Urinary bladder (tissue), 4 donors: ENCODE measurements at places on chromosomes 3 and 15. TPM values are rescaled to one million over a fixed set of nuclear protein-coding genes. Genes with fewer than 3 reads are reported as not detected.

The TUSC7 gene
- total RNA-seq = not detected

The IQCH gene
- 4.8 TPM for total RNA-seq

The SEMA3F gene
- total RNA-seq = 10.8 TPM

The IL17RE gene
- 1.2 TPM for total RNA-seq

The TMCO5A gene
- not detected for total RNA-seq

The C2CD4B gene
- 2.2 TPM for total RNA-seq
